ENCODE measurements at places on chromosomes 1 and 21. TPM values are rescaled to one million over a fixed set of nuclear protein-coding genes. Genes with fewer than 3 reads are reported as not detected.

CHIT1 gene
- not detected for total RNA-seq

POU3F1 gene
- not detected for total RNA-seq

IL12RB2 gene
- 1.2 TPM for total RNA-seq

ZBTB7B gene
- total RNA-seq: 71.8 TPM

PRDM16 gene
- 23.3 TPM for total RNA-seq

MIXL1 gene
- total RNA-seq: not detected

ACTL8 gene
- total RNA-seq: not detected

S100A9 gene
- total RNA-seq: 17.4 TPM

CXADR gene
- total RNA-seq: 41.6 TPM

LCE1C gene
- not detected for total RNA-seq

CFHR2 gene
- not detected for total RNA-seq

PGLYRP4 gene
- total RNA-seq: not detected

TRIM17 gene
- 6.2 TPM for total RNA-seq

NBPF15 gene
- total RNA-seq: 5.8 TPM

IFI44 gene
- total RNA-seq: 20.3 TPM

IFI44L gene
- total RNA-seq: 0.29 TPM

BMP8A gene
- total RNA-seq: not detected

DESI2 gene
- 74.7 TPM for total RNA-seq

IL19 gene
- not detected for total RNA-seq

LAPTM5 gene
- total RNA-seq: 10.7 TPM

LCE1E gene
- total RNA-seq: not detected

RCSD1 gene
- total RNA-seq: 13.4 TPM

ERRFI1 gene
- total RNA-seq: 3.5 TPM

FAM110D gene
- not detected for total RNA-seq

MRAP gene
- total RNA-seq: not detected

GCSAML gene
- total RNA-seq: not detected

FAM3B gene
- 12.3 TPM for total RNA-seq

TNFSF18 gene
- not detected for total RNA-seq

KLF17 gene
- total RNA-seq: not detected

AADACL4 gene
- total RNA-seq: not detected

CLCA1 gene
- total RNA-seq: not detected

IGSF9 gene
- total RNA-seq: 15.6 TPM

ALX3 gene
- not detected for total RNA-seq

ENTREP3 gene
- total RNA-seq: 11.7 TPM
